ENCODE measurements at places on chromosomes 13 and 19.

DNA sequence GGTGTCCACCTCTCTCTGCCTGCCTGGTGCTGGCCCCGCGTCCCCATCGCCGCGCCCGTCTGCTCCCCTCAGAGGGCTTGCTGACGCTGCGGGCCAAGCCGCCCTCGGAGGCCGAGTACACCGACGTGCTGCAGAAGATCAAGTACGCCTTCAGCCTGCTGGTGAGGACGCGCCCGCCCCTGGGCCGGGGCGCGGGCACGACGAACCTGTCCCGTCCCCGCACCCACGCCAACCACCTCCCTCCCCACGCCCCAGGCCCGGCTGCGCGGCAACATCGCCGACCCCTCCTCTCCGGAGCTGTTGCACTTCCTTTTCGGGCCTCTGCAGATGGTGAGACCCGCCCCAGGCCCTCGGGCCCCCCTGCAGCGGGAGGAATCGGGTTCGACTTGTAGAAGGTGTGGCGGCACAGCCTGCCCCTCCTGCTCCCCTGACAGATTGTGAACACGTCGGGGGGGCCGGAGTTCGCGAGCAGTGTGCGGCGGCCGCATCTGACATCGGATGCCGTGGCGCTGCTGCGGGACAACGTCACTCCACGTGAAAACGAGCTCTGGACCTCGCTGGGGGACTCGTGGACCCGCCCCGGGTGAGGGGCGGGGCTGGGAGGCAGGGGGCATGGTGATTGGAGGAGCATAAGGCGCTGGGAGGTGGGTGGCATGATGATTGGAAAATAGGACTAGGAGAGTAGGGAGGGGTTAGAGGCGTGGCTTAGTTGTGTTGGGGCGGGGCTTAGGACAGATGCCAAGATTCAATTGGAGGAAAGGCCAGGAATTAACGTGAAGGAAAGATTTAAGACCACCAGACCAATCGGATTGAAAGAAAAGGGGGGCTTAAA lies 6.6 kb downstream of the EPS8L1 start:
- DNase-seq: no peak

- DNase-seq: no peak
Observed at GRCh38 chr19:7326105-7326877, 22.4 kb upstream of the ARHGEF18 start.

DNA sequence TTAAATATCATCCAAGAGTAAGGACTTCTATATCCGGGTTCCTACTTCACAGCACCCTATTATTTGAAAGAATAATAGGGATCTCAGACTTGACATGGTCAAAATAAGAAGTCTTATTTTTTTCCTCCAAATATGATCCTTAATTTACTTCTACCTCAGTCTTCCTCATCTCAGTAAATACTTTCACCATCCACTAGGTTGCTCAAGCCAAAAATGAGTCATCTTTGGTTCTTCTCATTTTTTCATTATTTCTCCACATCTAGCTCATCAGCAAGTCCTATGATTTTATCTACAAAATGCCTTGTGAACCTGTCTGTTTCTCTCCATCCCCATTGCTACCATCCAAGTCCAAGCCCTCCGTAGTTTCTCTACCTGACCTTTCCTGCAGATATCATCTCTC lies 121.9 kb upstream of the GJB6 start:
- no peak for DNase-seq

- no peak for DNase-seq
Observed at GRCh38 chr19:18869781-18870530, 26.0 kb downstream of the CERS1 start.

GRCh38 chr13:27868641-27869435 lies 51.0 kb upstream of the PDX1 start:
- DNase-seq: no peak

DNA sequence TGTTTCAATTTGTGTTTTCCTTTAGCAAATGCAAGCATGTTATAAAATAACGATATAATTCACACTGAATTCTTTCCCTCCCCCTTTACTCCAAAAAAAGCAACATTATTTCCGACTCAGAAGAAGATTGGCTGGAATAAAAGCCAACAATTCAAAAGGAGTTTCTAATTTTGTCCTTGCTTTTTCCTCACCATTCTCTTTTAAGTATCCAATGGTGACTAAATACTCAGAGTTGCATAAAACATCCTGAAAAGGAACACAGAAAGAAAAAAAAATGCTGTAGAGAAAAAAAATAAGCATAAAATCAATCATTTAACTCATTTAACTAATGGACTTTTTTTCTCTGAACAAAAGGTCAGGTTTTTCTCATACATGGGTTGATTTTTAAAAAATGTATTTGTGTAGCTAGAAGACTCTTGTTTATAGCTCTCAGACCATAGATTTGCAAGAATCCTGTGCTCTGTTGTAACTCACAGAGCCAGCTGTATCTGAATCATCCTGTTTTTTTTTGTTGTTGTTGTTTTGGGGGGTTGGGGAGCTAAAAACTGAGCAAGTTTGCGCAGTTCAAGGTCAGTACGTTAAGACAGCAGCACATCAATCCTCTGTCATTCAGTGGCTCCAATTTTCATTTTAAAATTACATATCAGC lies 108.1 kb downstream of the PCDH17 start:
- no peak for DNase-seq

GRCh38 chr19:41551212-41551610 lies 24.8 kb upstream of the CEACAM21 start:
- no peak for DNase-seq

DNA sequence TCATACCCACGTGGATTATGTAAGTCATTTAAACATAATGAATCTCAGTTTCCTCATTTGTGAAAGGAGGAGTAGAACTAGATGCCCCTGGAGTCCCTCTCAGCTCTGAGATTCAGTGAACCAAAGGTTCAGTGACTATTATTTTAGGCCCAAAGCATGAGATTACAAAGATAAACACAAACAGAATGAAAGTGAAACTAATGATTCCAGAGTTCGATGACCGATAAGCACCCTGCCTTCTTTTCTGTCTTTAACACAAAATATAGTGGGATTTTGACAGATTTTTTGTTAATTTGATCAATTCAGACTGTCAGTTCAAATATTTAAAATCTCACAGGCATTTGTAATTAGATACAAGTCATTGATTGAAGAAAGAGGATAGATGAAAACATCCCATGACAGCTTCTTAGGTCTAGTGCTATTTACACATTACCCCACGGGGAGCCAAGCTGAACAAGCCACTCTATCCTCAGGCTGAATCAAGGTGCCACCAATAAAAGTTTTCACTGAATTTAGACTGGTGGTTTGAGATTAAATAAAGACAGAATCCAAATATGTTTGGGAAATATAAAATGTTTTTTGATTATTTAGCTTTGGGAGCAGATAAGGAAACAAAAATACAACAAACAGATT lies 64.6 kb upstream of the RAP2A start:
- no peak for DNase-seq

GRCh38 chr19:29908963-29909944 lies 32.8 kb upstream of the URI1 start:
- no peak for DNase-seq

GRCh38 chr19:17893766-17894165 lies 22.0 kb downstream of the SLC5A5 start:
- no peak for DNase-seq

- peak; percentile 21 for DNase-seq
Observed at GRCh38 chr19:47518139-47518538, 3.3 kb upstream of the NAPA start.

GRCh38 chr13:112900226-112900600 lies 68.8 kb upstream of the MCF2L start:
- DNase-seq: no peak

- no peak for DNase-seq
Observed at GRCh38 chr13:68697551-68697950, 1410.1 kb upstream of the ATXN8OS start.

DNA sequence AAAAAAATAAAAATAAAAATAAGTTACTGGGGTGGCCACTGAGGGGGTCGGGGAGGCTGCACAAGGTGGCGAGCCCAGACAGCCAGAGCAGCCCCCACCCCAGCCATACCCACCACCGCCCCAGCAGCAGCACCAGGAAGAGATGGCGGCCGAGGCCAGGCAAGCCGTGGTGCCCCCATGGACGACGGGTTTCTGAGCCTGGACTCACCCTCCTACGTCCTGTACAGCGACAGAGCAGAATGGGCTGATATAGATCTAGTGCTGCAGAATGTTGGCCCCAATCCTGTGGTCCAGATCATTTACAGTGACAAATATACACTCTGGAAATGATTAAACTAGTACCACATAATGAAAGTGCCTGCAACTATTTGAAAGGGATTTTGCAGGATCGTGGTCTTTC lies 71.6 kb upstream of the ZDHHC20 start:
- DNase-seq: no peak

DNA sequence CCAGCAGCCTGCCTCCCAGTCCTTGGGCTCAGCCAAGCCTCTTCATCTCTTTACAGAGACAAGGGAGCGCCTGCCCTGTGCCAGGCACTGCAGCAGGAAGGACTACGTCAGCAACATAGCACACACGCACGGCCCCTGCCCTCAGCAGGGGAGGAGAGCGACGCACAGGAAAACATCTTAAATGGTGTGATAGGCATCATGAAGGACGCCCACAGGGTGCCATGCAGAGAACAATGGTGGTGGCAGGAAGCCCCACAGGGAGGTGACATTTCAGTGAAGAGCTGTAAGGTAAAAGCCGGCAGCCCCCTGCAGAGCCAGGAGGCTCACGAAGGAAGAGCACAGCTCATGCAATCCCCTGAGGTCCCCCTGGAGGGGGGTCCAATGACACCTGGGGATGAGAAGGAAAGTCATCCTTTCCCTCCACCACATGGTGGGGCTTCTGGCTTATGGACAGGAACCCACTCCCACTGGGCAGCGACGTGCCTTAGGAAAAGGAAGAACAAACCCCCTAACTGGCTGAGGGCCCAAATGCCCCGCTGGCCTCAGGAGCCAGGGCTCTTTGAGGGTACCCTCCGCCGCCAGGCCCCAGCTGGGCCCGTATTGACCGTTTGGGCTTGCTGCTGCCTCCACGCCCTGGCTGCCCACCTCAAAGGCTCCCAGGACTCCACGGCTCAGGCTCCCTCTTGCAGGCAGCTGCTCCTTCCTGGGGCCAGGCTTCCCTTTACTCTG lies 37.3 kb upstream of the C13orf42 start:
- DNase-seq: no peak

- DNase-seq: no peak
Observed at GRCh38 chr19:11519138-11519537, 9.8 kb downstream of the ECSIT start.

DNA sequence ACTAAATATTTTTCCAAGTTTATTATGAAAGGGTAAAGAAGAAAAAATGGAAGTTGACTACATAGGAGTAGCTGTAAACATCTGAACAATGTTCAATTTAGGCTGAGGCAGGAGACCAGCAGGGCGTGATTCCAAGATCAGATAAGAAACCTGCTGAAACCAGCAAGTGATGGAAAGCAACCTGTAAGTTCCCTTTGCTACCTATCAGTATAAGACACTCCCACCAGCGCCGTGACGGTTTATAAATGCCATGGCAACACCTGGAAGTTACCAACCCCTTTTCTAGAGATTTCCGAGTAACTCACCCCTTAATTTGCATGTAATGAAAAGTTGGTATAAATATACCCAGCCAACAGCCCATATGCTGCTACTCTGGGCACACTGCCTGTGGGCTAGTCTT lies 1.1 kb upstream of the ZNF45 start:
- no peak for DNase-seq

GRCh38 chr13:111114362-111115060 lies 599 bp upstream of the ARHGEF7 start:
- DNase-seq: no peak

DNA sequence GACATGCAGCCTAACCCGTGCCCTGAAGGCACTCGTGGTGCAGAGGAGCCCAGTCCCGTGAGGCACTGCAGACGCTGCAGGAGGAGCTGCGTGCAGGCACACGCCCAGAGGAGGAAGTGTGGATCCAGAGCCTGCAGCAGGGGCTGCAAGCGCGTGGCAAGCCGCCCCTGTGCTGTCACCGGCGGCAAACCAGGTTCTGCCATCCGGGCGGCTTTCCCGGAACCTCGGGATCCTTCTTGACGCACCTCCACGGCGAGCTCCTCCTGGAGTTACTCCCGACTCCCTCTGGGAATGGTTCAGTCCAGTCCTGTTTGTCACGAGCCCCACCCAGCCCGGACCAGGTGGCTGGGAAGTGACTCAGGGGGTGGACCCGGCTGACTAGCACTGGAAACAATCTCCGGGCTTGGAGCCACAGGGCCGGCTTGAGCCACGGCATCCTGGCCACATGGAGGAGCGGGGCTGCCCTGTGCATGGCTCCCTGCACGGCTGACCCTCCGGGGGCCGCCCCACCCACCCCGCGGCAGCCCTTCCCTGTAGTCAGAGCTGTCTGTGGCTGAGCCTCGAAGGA lies 10.2 kb downstream of the DPP9 start:
- DNase-seq: no peak

GRCh38 chr13:95160112-95160906 lies 140.9 kb downstream of the ABCC4 start:
- DNase-seq: no peak

GRCh38 chr13:38520041-38520440 lies 166.8 kb upstream of the FREM2 start:
- no peak for DNase-seq

GRCh38 chr13:95023405-95023804 lies 277.8 kb downstream of the ABCC4 start:
- DNase-seq: no peak

- DNase-seq: no peak
Observed at GRCh38 chr13:45511310-45512097, 46.8 kb downstream of the COG3 start.

- no peak for DNase-seq
Observed at GRCh38 chr13:56706485-56706884, 434.2 kb upstream of the PRR20A start.

DNA sequence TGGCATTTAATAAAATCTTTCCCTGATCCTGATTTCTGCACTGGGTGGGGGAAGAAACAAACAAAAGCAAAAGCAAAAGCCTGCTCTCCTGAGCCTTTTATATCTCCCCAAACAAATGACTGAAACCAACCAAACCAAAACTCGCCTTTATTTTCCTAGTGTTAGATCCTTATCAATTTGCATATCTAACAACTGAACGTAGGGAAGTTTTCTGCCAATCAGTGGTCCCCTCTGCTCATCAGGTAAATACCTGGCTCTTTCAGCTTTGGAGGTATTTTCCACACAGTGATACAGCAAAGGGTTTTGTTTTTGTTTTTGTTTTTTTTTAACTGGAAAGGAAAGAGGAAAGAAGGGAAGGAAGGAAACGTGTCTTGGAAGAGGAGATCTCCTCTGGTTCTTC lies 3.3 kb downstream of the AMER2 start:
- no peak for DNase-seq

DNA sequence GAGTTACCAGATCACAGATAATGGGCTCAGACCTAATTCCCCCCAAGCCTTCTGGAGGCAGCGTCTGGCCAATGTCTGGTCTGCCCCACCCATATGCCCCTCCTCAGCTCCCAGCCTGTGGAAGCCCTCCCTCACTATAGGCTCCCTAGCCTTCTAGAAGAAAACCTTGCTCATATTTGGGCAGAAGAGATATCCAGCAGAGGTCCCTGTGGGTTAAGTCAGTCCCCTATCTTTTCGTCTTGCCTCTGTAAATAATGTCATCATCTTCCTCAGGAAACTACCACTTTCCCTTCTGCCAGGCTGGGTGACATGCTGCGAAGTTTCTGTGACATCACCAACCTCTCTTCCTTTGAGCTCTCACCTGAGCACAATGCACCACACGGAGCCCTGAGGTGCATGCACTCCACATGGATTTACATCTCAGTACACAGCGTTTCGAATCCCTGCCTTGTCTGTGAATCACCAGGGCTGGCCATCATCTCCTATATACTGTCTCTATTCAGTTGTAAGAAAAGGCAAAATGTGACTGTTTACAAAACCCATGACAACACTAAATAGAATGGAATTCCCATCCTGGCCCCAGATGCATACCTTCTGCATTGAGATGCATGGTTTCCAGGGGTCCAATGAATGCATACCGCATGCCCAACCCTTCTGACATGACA lies 112.8 kb downstream of the CRYL1 start:
- no peak for DNase-seq

- DNase-seq: no peak
Observed at GRCh38 chr13:39527961-39528660, 74.9 kb downstream of the LHFPL6 start.
